ENCODE measurements at places on chromosomes 2 and 18. TPM values are rescaled to one million over a fixed set of nuclear protein-coding genes. Genes with fewer than 3 reads are reported as not detected.

DNA sequence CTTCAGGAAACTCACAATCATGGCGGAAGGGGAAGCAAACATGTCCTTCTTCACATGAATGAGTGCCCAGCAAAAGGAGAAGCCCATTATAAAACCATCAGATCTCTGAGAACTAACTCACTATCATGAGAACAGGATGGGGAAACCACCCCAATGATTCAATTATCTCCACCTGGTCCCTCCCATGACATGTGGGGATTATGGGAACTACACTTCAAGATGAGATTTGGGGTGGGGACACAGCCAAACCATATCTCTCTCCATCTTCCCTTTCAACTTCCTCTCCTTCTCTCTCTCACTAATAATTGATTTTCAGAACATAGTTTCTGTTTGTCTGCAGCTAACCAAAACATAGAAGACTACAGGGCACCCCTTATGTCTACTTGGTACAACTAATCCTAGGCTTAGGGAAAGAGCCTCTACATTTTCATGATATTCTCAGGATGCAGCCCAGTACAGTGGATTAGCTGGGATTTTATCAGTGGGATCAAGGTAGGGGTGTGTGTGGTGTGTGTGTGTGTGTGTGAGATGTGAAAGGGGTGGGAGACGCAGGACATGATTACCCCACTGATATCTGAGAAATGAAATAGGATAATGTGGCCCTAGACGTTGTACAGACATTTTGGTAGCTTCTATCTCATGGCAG is 2.8 kb upstream of the ATF2 start:
- DNase-seq: no peak

GRCh38 chr2:209426432-209426831 is 2.6 kb downstream of the MAP2 start:
- DNase-seq: peak; percentile 32

DNA sequence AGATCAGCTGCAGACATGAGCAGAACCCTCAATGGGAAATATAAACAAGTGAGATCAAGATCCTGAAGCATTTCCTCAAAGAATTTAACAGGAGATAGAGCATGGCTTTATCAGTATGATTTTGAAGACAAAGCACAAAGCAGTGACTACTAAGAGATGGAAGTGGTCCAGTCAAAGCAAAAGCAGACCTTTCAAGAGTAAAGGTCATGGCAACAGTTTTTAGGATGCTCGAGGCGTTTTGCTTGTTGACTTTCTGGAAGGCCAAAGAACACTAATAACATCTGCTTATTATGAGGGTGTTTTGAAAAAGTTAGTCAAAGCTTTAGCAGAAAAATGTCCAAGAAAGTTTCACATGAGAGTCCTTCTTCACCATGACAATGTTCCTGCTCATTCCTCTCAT is 128.5 kb downstream of the KCNE4 start:
- DNase-seq: no peak

DNA sequence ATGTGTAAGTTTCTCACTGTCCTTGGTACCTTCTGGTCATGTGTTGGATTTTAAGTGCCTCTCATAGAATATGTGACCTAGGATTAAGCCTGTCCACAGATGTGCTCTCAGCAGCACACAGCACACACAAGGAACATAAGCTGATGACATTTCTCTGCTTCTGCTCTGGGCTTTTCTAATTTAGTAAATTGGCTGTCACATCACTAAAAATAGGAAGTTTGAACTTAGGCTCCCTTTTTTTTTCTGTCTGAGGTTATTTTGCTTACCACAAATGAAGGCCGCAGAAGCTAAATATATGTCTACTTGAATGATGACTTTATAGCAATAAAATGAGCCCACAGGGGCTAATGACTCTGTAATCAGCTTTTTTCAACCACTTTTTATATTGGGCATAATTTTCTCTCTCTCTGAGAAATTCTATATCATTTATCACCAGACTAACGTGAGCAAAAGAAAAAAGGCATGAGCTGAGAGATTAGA is 150.2 kb upstream of the KLHL14 start:
- DNase-seq: no peak

- DNase-seq: no peak
These were observed 265.7 kb upstream of the NT5C1B start for GRCh38 chr2:18855027-18855426.

Gene CTAGE1
- total RNA-seq: not detected

Gene SELENOI
- total RNA-seq: 17.9 TPM

Gene RGPD4
- not detected for total RNA-seq

- DNase-seq: no peak
These were observed 601.5 kb upstream of the GCFC2 start for GRCh38 chr2:76312236-76312635.

- no peak for DNase-seq
These were observed 578.2 kb downstream of the RIT2 start for GRCh38 chr18:42537291-42537690.

Gene DSG2
- total RNA-seq: 9.7 TPM

Gene PRSS56
- total RNA-seq: not detected

GRCh38 chr2:96661324-96661723 is 18.8 kb downstream of the FER1L5 start:
- no peak for DNase-seq

Gene EMILIN2
- 8.7 TPM for total RNA-seq

- DNase-seq: no peak
These were observed 8.6 kb downstream of the DOCK10 start for GRCh38 chr2:225033440-225034318.

DNA sequence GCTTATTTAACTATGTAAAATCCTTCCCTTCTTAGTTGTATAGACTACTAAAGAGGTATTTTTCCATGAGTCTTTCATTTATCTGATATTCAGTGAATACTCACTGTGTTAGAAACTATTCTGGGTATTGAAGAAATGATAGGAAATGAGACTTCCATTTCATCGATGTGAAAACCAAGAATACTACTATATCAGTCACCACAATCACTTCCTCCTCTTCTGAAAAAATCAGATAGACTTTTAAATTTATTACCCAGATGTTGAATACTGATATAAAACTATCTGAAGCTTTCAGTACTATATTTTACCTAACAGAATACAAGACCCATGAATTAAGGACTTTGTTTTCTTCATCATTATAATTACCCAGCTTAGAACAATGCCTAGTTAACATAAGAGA is 1801.1 kb upstream of the CELF4 start:
- DNase-seq: no peak

Gene RAB12
- total RNA-seq: 75.4 TPM

DNA sequence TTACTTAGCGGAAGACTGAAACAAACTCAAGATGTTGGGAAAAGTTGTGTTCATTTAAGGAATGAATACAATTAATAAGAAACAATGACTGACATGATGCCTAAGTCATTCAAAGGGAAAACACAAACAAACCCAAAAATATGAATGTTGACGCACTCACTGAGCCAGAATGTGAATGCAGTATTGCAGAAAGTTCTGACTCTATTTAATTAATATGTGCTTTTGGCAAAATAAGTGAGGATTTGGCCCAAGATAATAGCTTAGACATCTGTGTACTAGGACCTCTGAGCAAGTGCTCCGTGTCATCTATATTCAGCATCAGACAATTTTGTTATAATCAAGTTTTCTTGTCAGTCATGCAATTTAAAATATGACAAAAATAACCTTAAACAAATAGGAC is 1138.8 kb upstream of the NXPH2 start:
- no peak for DNase-seq

DNA sequence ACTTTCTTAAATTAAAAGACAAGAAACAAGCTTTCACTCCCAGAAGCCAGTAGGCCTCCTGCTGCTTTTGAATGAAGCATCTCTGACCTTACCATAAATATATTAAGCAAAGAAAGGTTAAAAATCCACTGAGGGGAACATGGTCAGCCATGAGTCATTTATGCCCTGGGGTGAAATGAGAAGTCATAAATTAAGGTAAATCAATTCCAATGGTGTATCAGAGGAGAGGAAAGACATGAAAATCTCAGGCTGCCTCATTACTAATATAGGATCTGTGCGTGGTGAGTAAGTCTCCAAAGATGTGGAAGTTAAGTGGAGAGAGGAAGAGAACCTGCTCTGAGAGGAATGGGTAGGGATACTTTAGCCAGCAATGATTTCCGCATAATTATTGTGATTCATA is 292.3 kb upstream of the CHAC2 start:
- DNase-seq: no peak

Gene SIX3
- total RNA-seq: not detected

DNA sequence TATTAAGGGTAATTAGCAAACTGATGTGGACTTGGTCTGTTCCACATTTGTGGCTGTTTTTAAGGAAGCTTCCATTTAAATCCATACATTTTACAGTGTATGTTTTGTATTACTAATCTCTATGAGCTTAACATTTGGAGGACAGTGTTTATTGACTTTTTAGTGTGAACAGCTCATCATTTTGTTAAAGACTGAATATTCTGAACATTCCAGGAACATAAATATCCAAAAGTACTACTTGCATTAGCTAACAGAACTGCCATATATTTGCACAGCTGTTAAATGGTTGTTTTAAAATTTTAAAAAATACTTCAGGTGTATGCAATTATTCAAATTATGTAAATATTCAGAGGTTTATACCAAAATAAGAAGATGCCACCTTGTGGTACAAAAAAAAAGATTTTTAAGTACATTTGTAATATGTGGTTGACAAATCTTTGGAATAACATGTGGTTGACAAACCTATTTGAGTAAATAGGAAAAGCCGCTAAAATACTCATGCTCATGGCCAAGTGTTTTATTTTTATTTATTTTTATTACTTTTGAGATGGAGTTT is 439.7 kb upstream of the FANCL start:
- peak; percentile 16 for DNase-seq

- DNase-seq: peak; percentile 23
These were observed 415.3 kb upstream of the VWC2L start for GRCh38 chr2:213995400-213996105.

GRCh38 chr2:241228860-241229516 is 40.5 kb downstream of the ANO7 start:
- DNase-seq: peak; percentile 22

- peak; percentile 13 for DNase-seq
These were observed 100.1 kb upstream of the TLK1 start for GRCh38 chr2:171260471-171261424.

- DNase-seq: no peak
These were observed 496.7 kb downstream of the EIPR1 start for GRCh38 chr2:2880938-2881337.

DNA sequence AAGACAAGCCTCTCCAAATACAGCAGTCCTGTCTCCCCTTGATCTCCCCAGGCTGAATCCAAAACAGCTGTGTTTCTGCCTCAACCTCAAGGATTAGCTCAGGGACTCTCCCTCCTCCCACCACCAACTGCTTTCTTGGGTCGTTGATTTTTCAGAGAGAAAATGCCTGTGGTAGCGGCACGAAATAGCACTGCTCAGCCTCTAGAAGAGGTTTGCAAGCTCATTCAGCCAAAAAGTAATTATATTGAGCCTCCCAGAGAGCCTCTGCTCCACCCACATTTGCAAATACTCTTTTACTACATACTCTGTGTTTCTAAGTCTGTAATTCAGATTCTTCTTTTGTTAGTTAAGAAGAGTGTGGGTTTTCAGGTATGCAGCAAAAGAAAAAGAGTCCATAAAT is 396.4 kb upstream of the TNP1 start:
- no peak for DNase-seq

Gene TGOLN2
- 101 TPM for total RNA-seq

GRCh38 chr2:44618251-44619023 is 256.7 kb downstream of the CAMKMT start:
- DNase-seq: no peak

DNA sequence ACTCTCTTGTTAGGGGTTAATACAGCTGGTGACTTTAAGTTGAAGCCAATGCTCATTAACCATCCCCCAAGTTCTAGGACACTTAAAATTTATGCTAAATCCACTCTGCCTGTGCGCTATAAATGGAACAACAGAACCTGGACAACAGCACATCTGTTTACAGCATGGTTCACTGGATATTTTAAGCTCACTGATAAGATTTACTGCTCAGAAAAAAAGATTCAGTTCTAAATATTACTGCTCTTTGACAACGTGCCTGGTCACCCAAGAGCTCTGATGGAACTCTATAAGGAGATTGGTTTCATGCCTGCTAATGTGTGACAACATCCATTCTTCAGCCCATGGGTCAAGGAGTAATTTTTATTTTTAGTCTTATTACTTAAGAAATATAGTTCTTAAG is 27.5 kb downstream of the RNF103 start:
- DNase-seq: no peak

DNA sequence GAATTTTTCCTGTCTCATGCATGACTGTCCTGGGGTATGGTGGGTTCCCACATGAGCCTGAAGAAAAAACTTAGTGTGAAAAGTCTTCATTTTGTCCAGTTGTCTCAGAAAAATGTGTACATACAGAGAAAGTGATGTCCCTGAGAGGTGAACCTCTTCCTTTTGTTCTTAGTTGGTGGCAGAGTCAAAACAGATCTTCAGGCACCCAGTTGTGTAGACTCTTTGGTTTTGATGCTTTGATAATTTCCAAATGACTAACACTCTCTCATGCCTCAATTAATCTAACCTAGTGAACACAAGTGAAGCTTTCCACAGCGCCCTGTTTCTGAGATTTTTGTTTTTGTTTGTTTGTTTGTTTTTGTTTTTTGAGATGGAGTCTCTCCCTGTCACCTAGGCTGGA is 273.5 kb downstream of the PIK3C3 start:
- DNase-seq: no peak

DNA sequence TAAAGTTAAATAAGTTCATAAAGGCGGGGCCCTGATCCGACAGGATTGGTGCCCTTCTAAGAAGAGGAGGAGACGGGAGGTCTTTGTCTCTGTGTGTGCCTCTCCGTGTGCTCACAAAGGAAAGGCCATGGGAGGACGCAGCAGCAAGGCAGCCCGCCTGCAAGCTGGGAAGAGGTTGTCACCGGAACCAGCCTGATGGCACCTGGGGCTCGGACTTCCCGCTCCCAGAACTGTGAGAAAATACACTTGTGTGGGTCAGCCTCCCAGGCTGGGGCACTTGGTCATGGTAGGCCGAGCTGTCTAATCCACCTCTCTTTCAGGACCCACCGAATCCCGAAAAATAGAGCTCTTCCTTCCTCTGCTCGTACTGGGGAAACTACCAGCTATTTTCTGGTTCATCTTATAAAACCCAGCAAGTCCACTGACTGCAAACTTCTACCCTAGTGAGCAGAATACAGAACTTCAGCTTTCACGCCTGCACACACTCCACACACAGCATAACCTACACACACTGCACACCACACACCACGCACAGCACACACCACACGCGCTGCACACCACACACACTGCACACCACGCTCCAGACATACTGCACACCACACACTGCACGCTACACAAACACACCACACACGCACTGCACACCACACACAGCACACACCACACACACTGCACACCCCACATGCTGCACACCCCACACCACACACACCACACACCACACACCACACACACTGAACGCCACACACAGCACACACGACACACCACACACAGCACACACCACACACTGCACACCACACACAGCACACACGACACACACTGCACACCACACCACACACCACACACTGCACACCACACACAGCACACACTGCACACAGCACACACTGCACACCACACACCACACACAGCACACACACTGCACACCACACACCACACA is 58.1 kb downstream of the ASB1 start:
- DNase-seq: no peak

- DNase-seq: no peak
These were observed 8.8 kb downstream of the EFEMP1 start for GRCh38 chr2:55914786-55915185.

Gene ADD2
- total RNA-seq: 13.3 TPM

GRCh38 chr2:88071365-88071764 is 3.7 kb downstream of the SMYD1 start:
- no peak for DNase-seq
